Right renal pelvis (tissue), 4 donors: ENCODE measurements at places on chromosomes 2 and 18.

- DNase-seq: no peak
These were observed 150.6 kb downstream of the RIF1 start for GRCh38 chr2:151560289-151560688.

- DNase-seq: no peak
These were observed 103.3 kb upstream of the KLF7 start for GRCh38 chr2:207269038-207269437.

GRCh38 chr2:31504311-31504710, 76.4 kb downstream of the SRD5A2 start:
- DNase-seq: no peak

- DNase-seq: no peak
These were observed 16.7 kb downstream of the CTIF start for GRCh38 chr18:48555465-48555995.

GRCh38 chr2:43415592-43415991, 180.2 kb downstream of the THADA start:
- no peak for DNase-seq

GRCh38 chr2:195658541-195658890, 1.5 kb downstream of the SLC39A10 start:
- DNase-seq: peak; percentile 23

DNA sequence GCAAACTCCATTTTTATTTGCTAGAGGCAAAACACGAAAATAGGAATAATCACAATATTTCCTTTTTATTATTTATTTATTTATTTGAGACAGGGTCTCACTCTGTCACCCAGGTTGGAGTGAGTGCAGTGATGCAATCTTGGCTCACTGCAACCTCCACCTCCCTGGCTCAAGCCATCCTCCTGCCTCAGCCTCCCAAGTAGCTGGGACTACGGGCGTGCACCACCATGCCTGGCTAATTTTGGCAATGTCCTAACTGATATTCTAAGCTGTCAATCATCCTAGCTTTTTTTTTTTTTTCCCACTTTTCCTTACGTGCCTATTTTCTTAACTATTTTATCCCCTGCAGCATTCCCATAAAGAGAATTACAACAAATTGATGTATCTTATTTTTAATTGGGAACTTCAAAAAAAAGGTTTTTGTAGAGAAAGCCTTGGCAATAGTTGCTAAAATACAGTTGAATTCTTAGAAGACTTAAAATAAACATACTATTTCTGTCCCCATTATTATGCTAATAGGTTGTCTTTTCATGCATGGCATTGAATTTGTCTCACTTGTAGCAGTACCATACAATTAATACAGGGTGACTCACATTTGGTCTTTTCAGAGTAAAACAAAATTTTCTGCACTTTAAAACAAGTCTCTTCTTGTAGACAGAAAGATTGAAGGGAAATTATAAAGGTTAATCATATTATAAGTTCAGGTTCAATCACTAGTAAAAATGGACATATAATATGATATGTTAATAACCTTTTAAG, 153.5 kb downstream of the SLC39A10 start:
- no peak for DNase-seq

DNA sequence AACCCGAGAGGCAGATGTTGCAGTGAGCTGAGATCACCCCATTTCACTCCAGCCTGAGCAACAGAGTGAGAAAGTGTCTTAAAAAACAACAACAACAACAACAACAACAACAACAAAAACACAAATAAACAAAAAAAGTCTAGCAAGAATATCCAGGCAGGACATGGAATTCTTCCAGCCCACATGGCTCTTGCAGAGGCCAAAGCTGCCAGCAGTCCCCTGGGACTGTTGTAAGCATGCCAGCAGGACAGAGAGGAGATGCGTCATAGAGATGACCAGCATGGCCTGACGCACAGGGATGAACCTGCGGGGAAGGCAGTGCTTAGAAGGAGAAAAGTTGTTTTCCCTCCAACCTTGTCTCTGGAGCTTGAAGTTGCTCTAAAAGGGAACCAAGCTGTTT, 182.3 kb upstream of the PGAP1 start:
- DNase-seq: no peak

- DNase-seq: no peak
These were observed 273.2 kb downstream of the BCL2 start for GRCh38 chr18:63046375-63046774.

DNA sequence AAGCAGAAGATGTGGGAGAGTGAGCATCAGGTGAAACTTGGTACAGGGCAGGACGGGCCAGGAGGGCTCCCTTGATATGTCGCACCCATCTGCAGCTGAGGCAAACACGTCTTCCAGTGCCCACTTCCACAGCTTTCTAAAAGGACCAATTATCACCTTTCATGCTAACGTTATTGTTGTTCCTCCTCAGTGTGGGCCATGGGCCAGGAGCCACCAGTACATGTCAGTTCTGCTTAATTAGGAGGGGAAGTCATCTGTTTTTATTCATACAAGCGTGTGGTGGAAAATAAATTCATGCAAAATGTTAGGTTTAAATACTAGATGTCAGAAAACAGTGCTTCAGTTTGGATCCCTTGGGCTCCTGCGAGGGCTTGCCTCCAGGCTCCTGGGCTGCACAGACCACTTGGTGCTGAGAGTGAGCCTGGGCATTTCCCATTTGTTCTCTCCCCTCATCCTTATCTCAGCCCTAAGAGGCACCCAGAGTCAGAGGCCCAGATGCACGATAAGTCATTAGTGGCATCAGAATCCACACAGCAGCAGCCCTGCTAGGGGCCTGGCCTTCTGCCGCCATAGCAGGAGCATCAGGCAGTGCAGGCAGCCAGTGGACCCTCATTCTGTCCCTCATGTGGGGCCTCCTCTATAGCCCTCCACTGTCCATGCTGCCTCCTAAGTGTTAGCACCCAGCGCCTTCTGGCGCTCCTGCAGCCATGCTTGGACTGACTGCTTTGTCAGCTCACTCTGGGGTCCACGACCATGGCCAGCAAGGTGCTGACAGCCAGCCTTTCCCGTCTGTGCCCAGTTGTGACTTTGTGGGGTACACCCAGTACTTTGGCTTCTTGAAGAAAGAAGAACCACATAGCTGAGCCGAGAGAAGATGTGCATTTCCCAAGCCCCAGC, 539.8 kb upstream of the RAB6C start:
- DNase-seq: no peak

GRCh38 chr2:237072067-237072931, 13.4 kb upstream of the COPS8 start:
- no peak for DNase-seq

- no peak for DNase-seq
These were observed 158.7 kb downstream of the TDRD15 start for GRCh38 chr2:21282515-21282898.

GRCh38 chr2:60252581-60253150, 300.8 kb downstream of the BCL11A start:
- no peak for DNase-seq

DNA sequence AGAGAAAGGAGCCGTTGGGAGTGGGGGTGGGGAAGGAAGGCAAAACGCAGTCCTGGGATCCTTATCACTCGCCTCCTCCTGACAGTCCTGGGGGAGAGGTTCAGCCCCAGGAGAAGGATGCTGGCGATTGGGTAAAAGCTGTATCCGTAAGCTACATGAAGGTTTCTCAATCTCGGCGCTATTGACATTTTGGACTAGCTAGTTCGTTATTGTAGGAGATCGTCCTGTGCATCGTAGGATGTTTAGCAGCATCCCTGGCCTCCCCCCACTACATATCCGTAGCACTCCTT, 511 bp upstream of the TP53I3 start:
- DNase-seq: no peak
